ENCODE measurements at places on chromosomes 13 and 19. TPM values are rescaled to one million over a fixed set of nuclear protein-coding genes. Genes with fewer than 3 reads are reported as not detected.

Gene CYP2S1
- 1.1 TPM for total RNA-seq

Gene JAK3
- total RNA-seq = 4.2 TPM

Gene OVOL3
- not detected for total RNA-seq

DNA sequence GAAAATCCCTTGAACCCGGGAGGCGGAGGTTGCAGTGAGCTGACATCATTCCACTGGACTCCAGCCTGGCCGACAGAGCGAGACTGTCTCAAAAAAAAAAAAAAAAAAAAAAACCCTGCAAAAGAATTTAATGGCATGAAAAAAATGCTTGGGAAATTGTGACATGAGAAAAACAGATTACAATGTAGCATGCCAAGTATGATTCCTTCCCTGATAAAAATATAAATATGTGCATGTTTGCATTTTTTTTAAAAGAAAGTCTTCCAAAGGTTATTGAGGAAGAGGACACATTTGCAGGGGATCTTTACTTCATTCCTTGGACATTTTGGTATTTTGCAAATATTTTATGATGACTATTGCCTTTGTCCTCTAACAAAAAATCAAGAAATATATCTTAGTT, 14.5 kb upstream of the ZBTB32 start:
- no peak for DNase-seq

DNA sequence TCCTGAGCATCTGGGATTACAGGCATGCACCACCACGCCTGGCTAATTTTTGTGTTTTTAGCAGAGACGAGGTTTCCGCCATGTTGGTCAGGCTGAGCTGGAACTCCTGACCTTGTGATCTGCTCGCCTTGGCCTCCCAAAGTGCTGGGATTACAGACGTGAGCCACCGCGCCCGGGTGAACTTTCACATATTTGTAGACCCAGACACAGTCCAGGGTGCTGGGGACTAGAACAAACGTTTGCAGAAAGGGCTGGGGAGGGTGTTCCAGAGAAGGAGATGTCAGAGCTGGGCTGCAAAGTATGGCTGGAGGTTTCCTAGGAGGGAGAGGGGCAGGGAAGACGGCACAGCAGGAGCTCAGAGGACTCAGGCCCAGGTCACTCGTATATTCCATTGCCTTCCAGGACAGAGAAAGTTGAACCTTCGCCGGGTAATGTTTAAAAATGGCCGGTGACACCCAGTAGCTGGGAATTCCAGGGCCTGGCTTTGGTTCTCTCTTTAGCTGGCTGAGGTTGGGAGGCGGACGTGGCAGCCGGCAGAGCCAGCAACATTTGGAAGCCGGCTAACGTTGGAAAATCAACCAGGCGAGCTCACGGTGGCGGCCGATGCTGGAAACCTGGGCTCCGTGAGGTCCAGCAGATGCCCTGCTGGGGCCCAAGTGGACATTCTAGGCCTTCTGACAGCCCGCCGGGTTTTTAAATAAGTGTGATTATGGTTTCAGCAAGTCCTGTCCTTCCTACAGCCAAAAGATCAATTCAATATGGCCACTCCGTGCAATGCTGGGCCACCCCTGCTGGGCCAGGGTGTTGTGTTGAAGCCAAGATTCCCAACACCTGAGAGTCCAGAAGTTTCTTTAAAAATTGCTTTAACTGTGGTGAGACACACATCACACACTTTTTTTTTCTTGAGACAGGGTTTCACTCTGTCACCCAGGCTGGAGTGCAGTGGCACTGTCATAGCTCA, 41.5 kb downstream of the NFIC start:
- peak; percentile 70 for DNase-seq

GRCh38 chr13:32323912-32324311, 8.6 kb downstream of the BRCA2 start:
- no peak for DNase-seq

Data from left cardiac atrium (tissue), 4 donors.